ENCODE measurements at places on chromosomes 5 and 9.

DNA sequence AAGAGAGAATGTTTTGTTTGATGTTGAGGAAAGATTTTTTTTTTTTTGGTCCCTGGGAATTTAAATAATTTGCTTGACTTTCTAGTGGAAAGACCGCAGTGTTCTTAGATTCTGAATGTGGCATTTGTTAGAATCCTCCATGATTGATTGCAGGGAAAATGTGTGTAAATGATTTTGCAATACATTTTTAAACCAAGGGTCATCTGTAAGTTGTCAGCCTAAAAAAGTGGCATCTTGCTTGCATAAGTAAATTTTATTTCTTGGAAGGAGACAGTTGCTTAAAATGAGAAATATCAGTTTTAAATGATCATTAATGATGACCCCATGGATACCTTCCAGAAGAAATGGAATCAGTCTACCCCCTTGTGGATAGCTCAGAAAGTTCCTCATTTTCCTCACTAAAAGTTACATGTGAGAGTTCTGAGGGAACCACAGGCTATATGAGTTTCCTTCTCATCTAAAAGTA, 105.1 kb upstream of the SLC25A48 start:
- no peak for DNase-seq

GRCh38 chr5:76733049-76733417, 17.1 kb downstream of the F2R start:
- DNase-seq = no peak

- DNase-seq = no peak
These were observed 24.4 kb upstream of the SMIM15 start for GRCh38 chr5:61186634-61187033.

DNA sequence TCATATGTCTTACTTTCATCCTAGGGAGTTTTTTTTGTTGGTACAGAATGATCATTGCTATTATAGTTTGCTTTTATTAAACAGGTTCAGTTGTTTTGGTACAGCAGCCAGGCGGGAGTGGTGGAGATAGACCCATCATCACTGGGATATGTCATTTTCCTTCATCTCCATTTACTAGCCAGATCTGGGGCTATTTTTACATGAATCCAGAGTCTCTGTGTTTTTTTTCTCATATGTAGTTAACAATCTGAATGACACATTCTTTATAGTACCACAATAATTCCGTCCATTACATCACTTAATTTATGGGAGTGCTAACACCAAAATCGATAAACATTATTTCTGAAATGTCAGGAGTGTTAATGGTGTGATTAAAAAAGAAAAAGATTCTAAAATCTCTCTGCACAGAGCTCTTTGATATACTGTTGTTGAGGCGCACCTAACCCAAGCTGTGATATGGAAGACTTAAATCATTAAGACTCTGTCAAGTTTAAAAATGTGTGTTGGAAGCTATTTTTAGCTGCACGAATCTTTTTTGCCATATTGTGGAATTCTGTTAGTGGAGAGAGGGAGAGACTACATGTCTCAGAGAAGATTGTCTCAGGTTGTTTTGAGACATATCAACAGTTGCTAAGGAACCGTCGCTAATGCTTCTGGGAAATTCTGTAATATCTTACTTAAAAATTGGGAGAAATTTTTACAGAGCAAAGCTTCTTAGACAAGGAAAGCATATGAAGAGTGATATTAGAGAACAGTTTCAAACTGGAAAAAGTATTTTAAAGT, 59.6 kb downstream of the RPS23 start:
- no peak for DNase-seq

Measured in iPS-NIHi11 (cell line).